ENCODE measurements at places on chromosomes 4 and X. TPM values are rescaled to one million over a fixed set of nuclear protein-coding genes. Genes with fewer than 3 reads are reported as not detected.
A peak's percentile ranks its signal among the peaks of the same experiment; 100 is the strongest.

The TAPT1 gene
- total RNA-seq: 15.9 TPM

DNA sequence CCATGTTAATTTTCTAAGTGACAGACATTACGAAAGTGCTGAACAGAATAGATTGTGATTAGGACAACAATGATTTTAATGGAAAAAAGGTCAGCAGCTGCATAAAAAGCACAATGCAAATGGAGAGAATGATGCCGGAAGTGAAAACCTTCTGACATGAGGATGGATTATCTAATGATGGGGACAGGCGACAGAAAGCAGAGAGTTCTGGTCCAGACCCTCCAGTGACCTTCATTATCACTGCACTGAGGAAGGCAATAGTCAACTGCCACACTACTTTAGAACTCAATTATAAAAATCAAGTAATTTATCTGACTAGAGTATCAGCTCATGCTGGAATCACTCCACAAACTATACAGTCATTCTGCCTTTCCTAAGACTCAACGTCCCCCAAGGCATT is 746.1 kb upstream of the EPHA5 start:
- DNase-seq: no peak

The MAN2B2 gene
- 11.8 TPM for total RNA-seq

GRCh38 chrX:97089116-97089515 is 205.4 kb downstream of the RPA4 start:
- no peak for DNase-seq

The IL13RA1 gene
- 67.4 TPM for total RNA-seq

- DNase-seq: peak; percentile 57
Measured at GRCh38 chr4:181569553-181569952, 673.6 kb upstream of the TENM3 start.

The GRIA2 gene
- total RNA-seq: 0.17 TPM

GRCh38 chr4:54716478-54717065 is 58.8 kb downstream of the KIT start:
- no peak for DNase-seq

The MAGEC1 gene
- not detected for total RNA-seq

DNA sequence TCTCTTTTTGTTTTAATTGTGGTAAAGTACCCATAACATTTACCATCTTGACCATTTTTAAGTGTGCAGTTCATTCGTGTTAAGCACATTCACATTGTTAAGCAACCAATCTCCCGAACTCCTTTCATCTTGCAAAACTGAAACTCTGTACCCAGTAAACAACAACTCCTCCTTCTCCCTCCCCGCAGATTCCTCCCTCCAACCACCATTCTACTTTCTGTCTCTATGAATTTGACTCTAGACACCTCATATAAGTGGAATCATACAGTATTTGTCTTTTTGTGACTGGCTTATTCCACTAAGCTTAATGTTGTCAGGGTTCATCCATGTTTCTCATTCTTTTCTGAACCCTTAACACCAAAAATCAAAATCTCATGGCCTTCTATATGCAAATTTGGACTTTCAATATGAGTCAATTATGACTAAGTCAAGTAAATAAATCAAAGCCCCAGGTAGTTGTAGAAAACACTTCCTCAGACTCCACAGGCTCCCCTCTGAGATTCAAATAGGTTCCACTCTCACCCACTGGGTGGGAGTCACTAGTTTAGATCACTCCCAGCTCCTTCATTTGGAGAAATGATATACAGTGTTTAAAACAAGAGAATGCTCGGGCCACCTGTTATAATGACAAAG is 9.8 kb upstream of the RTL5 start:
- DNase-seq: no peak

The AFF2 gene
- under 0.01 TPM for total RNA-seq

DNA sequence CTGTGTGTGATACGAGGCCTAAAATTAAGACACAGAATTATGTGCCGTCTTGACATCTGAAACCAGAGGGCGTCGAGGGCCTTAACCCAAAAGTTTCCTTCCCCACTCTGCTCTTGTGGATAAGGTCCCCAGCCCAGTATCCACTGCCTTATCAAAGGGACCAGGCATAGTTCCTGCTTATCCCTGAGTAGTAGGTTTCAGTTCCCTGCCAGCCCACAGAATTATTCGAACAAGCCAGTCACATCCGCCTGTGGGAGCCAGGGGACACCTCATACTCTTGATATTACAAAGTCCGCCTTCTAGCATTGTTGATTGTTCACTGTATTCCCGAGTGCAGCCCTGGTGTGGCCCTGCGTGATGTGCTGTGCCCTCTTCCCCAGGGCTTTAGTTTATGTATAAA is 5.4 kb upstream of the MMRN1 start:
- no peak for DNase-seq

DNA sequence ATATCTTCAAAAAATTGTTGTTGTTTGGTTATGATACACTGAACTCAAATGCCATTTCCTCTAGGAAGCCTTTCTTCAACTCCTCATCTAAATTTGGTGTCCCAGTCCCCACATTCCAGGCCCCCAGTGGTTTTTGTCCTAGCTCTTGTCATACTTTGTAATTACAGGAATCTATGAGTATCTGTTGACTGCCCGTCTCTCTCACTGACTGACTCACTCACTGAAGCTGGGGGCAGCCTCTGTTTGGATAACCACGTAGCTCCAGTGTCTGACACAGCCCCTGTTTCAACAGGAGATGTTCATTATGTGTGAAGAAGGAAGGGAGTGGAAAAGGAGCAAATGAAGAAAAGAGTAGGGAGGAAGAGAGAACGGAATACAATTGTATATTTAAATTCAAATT is 284.1 kb upstream of the TENM3 start:
- peak; percentile 57 for DNase-seq

The GAGE13 gene
- total RNA-seq: not detected

The GUCY1B1 gene
- 39.3 TPM for total RNA-seq

The UGT2B10 gene
- not detected for total RNA-seq

DNA sequence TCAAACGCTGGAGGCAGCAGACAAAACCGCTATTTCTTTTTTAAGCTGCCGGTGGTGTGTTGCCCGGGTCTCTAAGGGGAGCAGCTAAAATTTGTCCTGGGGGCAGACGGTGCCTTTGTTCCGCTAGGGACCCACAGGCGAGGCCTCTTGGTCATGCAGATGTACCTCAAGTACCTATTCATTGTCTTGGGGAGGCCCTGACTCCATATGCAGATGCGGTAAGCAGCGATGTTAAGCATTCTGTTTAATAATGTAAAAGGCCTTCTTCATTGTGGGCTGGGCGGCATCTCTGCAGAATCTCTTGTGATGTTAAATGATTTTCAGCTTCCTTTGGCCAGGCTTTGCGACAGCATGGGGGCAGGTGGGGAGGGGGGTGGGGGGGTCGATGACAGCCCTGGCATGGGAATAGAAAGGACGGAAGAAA is 98.9 kb upstream of the PJA1 start:
- no peak for DNase-seq

DNA sequence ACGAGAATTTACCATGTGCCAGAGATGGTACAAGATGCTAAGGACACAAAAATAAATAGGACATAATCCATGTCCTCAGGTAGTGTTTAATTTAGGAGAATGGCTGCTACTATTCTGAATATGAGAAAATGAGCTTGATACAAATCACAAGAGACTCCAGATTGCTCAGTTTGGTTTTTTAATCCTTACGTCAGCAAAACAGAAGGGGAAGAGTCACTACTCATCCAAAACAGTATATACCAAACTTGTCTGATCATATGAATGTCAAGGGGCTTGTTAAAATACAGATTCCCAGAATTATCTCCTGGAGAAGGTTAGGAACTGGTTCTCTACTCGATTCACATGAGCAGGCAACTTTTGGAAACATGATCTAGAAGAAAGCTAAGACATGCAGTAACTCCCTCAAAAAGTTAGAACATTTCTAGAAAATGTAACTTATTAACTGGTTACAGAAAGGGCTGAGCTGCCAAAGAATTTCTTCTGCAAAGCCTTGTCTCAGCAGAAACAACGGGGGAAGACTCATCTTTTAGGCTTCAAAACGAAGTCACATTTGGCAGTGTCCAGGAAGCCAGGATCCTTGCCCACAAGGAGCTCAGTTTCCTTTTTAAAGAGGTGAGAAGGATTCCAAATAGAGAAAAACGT is 3.4 kb downstream of the AIFM1 start:
- no peak for DNase-seq

GRCh38 chr4:77699731-77700210 is 94.2 kb downstream of the CXCL13 start:
- peak; percentile 96 for DNase-seq

The REELD1 gene
- not detected for total RNA-seq

- no peak for DNase-seq
Measured at GRCh38 chrX:37867536-37868153, 20.3 kb upstream of the DYNLT3 start.

- DNase-seq: no peak
Measured at GRCh38 chr4:27189683-27190082, 329.0 kb downstream of the STIM2 start.

GRCh38 chr4:145690610-145691009 is 10.7 kb downstream of the C4orf51 start:
- DNase-seq: no peak
